Non-pigmented ciliary epithelial cell (primary cell): ENCODE measurements at places on chromosomes 3 and 15.

GRCh38 chr3:185631508-185632206 lies 45.6 kb downstream of the SENP2 start:
- DNase-seq: no peak

- no peak for DNase-seq
Observed at GRCh38 chr3:178971614-178972013, 100.0 kb downstream of the ZMAT3 start.

DNA sequence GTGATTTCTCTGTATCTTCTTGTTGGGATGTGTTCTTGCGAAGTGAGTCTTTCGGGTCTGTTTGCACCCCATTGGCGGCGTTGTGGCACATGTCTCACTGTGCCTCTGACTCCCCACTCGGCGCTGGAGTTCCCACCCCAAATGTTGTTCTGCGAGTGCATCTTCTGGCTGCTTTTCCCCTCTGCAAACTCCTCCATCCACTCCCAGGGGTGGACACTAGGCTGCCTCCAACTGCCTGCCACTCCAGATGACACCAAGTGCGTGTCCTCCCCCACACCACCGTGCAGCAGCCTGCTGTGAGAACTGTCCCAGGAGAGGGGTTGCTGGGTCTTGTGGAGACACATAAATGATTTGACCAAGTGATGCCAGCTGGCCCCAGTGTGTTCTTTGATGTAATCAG lies 17.6 kb downstream of the EFCC1 start:
- no peak for DNase-seq

GRCh38 chr3:188305220-188305619 lies 151.3 kb downstream of the LPP start:
- no peak for DNase-seq

DNA sequence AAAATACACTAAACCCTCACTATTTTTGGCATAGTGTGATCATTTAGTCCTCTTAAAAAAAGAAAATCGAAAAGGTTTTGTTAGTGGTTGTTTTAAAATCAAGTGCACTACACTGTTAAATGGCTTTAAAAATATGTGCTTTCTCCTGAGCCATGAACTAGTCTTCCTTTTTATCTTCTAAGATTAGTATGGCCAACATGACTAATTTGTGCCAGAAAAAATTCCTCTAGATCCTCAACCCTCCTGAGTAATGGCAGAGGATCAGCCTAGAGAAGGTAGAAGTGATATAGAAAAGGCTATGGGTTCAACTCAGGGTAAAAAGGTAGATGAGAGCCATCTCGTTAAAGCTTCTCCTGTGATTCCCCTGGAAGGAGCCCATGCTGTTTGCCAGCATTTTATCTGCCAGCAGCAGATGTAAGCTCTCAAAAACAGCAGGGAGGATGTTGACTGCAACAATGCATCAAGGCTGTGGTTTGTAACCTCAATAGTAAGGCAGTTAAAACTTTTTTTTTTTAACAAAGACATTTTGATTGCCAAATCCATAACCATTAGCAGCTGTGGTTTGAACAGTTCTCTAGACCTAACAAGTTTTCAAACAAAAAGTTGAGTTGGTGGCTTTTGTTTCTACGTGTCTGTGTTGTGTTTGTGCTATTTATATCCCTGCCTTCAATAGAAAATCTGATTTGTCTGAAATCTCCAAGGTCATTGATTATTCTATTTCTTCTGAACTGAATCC lies 30.2 kb upstream of the ZNF609 start:
- peak; percentile 79 for DNase-seq

GRCh38 chr3:114393367-114394072 lies 99.7 kb downstream of the TIGIT start:
- DNase-seq: no peak

- no peak for DNase-seq
Observed at GRCh38 chr3:179949869-179950268, 86.9 kb downstream of the PEX5L start.

DNA sequence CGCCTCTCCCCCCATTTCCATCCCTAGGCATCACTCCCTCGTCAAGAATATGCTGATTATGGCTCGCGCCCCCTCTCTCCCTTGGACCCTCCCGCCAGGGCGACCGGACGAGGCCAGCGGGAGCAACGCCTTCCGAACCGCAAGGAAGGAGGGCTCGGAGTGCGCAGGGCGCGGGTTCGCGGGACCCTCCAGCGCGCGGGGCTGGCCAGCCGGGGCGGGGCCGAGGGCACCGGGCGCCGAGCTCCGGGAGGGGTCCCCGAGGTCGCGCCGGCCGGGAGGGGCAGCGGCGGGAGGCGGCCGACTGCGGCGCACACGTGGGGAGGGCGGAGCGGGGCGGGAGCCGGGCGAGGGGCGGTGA lies 483 bp downstream of the EHD4 start:
- no peak for DNase-seq

DNA sequence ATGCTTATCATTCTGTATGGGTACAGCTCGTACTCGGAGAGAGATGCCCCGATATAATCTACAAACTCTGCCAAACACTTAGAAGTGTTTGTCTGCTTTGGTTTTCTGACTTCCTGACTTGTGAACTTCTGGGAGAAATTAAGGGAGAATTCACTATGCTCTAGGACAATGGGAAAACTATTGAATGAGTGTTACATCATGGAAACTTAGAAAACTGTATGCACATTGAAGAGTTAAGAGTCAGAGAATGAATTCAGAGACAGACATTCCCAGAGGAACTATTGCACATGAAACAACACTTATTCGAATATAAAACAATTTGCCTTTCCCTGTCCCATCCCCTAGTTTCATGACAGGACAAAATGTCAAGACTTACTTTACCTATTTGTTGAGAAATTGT lies 57.8 kb downstream of the DTWD1 start:
- DNase-seq: no peak

GRCh38 chr3:114089675-114090074 lies 33.1 kb downstream of the QTRT2 start:
- DNase-seq: no peak

DNA sequence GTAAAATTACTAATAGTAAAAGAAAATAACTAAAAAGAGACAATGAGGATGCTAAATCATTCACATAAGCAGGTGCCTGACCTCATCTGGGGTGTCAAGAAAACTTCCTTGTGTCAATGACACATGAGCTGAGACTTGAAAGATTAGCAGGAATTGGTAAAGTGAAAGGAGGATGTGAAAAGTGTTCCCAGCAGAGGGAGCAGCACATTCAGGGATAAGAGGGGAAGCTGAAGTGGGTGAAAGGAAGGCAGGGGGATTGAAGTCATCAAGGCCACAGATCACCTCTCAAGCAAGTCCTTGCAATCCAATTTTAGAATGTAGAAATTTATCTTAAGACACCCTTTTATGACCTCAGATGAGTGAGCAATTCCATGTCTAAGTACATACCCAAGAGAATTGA lies 60.2 kb upstream of the ACP3 start:
- peak; percentile 19 for DNase-seq

- no peak for DNase-seq
Observed at GRCh38 chr3:31356941-31357340, 175.8 kb upstream of the STT3B start.

GRCh38 chr15:53576841-53577240 lies 182.6 kb downstream of the WDR72 start:
- DNase-seq: no peak

- DNase-seq: no peak
Observed at GRCh38 chr3:41199866-41200668, 762 bp downstream of the CTNNB1 start.

DNA sequence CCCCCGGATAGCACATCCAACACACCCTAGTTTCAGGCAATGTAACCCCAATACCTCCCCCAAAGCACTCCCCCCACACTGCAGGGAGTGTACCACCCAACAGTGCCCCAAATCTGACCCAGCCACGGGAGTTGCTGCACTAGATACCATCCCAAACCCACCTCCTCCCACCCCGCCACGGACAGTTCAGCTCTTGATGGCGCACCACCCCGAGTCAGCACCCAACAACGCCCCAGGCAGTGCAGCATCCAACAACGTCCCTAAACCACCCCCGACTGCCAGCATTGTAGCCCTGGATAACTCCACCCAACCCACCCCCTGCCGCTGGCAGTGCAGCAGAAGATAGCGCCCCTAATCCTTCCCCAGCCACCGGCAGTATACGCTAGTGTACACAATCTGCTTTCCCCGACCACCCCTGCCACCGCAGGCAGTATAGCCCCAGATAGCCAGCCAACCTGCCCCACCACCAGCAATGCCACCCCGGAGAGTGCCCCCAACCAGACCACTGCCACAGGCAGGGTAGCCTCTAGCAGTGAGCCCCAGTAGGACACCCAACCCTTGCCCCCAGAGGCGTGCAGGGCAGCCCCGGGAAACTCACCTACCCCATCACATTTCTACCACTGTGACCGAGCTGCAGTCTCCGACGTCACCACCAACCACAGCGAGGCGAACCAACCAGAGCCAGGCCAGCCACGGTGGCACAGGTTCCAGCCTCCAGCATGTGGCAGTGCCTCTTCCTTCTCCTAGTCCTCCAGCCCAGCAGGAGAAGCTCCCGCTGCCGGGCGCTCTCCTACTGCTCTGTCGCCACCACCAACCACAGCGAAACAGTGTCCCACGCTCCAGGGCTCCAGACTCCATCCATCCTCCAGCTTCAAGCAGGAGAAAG lies 178.1 kb downstream of the POTEB3 start:
- DNase-seq: no peak

- DNase-seq: no peak
Observed at GRCh38 chr3:151852074-151852811, 21.2 kb upstream of the SUCNR1 start.

GRCh38 chr15:40052604-40053003 lies 13.6 kb upstream of the SRP14 start:
- DNase-seq: no peak

DNA sequence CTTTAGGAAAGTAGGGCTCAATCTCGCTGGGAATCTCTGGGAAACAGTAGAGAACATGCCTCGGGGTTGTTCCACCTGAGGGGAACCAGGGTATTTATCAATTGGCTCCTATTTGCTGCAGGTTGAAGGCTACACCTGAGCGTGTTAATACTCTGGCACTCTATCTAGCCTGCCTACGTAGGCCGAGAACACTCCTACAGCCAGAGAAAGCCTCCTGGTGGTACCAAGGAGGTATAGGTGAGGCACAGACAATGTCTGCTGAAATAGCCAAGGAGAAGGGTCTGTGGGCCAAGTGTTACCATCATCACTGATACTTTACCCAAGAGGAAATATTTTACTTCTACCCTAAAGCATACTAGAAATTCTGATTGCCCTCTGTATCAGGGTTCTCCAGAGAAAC lies 341.0 kb upstream of the UBE2E2 start:
- DNase-seq: no peak

DNA sequence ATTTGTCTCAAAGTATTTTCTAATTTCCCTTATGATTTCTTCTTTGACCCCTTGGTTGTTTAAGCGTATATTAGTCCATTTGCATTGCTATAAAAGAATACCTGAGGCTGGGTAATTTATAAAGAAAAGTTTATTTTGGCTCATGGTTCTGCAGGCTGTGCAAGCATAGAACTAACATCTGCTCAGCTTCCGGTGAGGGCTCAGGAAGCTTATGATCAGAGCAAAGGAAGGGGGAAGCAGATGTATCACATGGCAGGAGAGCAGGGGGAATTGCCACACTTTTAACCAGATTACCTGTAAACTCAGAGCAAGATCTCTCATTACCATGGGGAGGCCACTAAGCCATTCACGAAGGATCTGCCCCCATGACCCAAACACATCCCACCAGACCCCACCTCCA lies 148.2 kb downstream of the PDE8A start:
- no peak for DNase-seq

DNA sequence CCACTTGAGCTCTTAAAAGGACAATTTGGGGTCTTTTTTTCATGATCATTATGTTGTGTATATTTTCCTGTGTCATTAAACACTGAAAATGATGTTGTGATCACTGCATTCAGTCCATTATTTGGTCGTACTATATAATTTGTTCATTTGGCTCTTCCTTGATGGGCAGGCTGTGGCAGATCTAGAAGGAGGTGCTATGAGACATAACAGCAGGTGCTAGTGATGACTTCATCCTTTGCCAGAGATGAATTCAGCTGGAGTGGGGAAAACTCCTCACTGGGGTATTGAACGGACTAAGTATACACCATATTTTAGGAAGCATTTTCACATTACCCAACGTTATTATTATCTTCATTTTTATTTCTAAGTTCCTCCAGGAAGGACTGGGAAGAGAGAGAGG lies 12.0 kb downstream of the CMTM7 start:
- DNase-seq: no peak

DNA sequence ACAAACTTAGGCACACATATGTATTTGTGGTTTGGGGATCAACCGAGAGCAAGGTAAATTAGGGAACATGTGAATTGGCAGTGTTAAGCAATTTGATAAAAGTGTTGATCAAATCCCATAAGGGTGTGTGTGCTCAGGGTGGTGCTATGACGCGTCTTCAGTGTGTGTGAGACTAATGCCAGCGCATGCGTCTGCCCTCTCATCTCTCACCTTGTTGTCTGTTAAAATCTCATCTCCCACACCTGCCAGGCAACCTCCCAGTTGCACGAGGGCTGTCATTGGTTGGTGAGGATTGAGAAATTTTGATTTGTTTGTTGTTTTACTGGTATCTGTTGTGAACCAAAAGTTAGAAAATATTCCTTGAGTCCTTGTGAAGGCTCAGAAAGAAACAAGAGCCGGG lies 137.2 kb upstream of the ICE2 start:
- no peak for DNase-seq

- DNase-seq: no peak
Observed at GRCh38 chr3:194675680-194676079, 3.7 kb upstream of the LSG1 start.

- no peak for DNase-seq
Observed at GRCh38 chr3:72960812-72961518, 35.6 kb upstream of the PPP4R2 start.

DNA sequence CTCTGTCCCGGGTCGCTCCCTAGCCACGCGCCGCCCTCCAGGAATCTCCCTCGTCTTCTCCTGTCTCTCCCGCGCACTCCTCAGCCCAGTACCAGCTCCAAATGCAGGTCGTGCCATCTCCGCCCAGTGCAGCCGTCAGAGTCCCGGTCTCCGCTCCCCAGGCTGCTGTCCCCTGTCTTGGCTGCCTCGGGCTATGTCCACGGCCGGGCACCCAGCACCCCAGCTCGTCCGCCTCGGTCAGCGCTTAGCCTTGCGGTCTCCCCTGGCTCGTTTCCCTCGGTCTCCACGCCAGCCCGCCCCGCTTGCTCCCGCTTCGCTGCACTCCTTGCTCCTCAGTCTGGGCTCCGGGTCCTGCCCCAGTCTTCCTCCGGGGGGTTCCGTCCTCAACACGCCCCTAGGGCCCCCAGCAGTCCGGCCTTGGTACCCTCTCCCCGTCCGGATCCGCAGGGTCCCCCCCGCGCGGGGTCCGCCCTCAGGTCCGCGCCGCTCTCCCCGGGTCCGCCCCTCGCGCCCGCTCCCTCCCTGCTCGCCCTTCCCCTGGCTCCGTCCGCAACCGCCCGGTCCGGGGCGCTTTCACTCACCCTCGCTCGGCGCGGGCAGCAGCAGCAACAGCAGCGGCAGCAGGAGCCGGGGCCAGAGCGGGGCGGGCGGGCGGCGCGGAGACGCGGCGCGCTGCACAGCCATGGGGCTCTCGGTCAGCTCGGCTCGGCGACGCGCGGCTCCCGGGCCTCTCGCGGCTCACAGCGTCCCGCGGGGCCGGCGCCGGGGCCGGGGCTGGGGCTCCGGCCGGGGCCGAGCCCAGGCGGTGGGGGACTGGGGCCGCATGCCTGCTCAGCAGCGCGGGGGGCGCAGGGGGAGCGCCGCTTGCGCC lies 462 bp downstream of the IGDCC3 start:
- DNase-seq: no peak

GRCh38 chr3:175948041-175948440 lies 1088.9 kb downstream of the NAALADL2 start:
- DNase-seq: no peak
